AG04449 (cell line): ENCODE measurements at places on chromosomes 6 and 20.

DNA sequence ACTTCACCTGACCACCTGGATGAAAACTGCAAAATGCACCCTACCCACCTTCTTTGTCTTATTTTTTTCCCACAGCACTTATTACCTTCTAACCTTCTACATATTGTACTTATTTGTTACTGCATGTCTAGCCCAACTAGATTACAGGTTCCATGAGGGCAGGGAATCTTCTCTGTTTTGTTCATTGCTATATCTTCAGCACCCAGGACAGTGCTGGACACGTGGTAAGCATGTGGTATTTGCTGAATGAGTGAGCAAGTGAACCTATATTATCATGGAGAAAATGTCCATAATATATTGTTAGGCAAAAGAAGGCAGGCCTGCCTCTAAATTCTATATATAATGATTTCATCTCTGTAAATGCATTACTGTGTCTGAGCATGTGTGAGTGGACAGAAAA is 107.0 kb downstream of the TRERF1 start:
- DNase-seq, result no peak

GRCh38 chr6:11224252-11224965 is 8.1 kb downstream of the NEDD9 start:
- no peak for DNase-seq

GRCh38 chr20:1094751-1095150 is 23.7 kb upstream of the PSMF1 start:
- no peak for DNase-seq

DNA sequence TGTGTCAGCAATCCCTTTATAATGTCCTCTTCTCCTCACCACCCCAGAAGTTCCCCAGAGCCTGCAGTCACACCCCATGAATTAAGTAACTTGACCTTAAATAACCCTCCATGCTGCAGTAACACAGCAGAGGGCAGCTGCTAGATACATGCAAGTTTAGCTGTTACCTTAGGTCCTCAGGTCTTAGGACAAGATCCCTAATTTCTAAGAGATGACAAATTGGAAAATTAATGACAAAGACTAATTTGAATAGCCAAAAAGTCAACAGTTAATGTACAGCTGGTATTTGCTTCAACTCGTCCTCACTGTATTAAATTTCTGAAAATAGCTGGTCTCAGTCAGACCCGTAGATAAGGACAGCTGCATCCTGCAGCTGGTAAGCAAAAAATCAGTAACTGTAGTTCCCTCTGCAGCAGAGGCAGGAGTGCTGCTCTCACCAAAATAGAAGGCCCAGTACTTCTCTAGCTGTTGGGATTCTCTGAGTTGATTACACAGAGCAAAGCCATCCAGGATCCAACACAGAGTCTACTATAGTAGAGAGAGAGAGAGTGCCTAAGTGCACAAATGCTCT is 62.4 kb downstream of the TNFRSF21 start:
- no peak for DNase-seq

DNA sequence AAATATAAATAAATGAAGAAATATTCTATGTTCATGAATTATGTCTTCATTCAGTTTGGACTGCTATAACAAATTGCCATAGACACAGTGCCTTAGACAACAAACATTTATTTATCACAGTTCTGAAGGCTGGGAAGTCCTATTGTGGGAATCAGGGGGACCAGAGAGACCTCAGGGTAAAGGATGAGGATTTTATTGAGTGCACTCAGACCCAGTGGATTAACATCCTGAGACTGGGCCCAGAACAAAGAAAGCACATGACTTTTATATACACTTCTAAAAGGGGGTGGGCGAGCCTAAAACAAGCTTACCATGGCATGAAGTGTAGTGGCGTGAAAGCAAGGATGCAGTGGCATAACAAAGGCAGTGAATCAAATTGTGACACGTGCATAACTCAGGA is 26.9 kb upstream of the CBLN4 start:
- DNase-seq, result no peak

- no peak for DNase-seq
Measured at GRCh38 chr20:62590309-62591121, 51.8 kb upstream of the SLCO4A1 start.

DNA sequence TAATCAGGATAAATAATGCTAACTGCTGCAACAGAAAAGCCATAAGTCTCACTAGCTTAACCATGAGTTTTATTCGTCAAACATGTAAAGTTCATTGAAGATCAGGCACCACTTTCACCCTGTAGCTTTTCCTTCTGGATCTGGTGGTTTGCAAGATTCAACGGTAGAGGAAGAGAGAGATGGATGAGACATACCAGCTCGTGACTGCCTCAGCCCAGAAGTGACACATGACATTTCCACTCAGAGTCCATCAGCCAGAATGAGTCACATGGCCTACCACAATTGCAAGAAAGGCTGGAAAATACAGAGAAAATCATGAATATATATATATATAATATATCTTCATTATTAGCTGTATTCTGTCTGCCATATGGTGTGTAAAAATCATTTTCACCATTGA is 29.0 kb downstream of the SPTLC3 start:
- DNase-seq, result no peak

- DNase-seq, result no peak
Measured at GRCh38 chr6:37218511-37218910, 39.1 kb upstream of the TBC1D22B start.

DNA sequence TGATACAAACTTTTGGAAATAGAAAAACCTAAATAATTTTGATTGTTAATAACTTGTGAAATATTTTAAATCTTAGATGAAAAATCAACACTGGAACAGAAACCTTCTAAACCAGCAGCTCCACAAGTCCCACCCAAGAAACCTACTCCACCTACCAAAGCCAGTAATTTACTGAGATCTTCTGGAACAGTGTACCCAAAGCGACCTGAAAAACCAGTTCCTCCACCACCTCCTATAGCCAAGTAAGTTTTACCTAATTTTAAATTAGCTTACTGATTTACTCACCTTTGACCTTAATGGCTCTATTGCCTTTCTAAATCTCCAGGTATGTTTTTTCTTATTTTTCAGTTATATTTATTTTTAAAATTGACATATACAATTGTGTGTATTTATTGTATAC is 102.6 kb upstream of the ADGRF4 start:
- no peak for DNase-seq

GRCh38 chr6:54020334-54020733 is 90.9 kb upstream of the MLIP start:
- DNase-seq, result no peak

- DNase-seq, result no peak
Measured at GRCh38 chr6:63307581-63308246, 12.1 kb downstream of the LGSN start.

DNA sequence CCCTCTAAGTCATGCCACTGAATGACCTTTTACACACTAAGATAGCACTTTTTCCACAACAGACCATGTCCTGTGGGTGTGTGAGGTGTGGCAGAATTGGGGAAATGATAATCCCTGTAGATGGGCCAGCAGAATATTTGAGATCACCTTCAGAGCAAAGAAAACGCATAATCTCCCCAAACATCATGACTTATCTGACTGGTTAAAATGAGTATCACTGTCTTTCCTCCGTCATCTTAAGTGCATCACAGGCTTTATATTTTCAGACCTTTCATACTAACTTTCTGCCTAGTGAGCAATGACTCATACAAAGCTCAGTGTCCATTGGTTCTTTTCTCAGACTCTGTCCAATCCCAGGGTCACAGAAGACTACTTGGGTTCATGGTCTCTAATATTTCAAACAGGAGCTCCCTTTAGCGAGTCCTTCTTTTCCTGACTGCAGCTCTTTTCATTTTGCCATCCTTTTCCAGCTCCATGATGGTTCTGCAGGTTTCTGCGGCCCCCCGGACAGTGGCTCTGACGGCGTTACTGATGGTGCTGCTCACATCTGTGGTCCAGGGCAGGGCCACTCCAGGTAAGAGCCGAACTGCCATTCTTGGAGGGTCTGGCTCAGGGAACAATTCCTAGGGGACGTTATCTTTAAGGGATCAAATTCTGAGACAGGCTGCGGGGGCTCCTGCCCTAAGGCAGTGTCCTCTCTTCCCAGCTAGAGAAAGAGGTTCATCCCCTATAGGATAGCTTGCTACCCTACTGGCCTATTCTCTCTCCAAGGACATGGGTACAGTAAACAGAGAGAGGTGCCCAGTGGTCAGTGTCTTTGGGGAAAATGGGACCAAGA is at the start of gene HLA-DPB1:
Gene HLA-DPB1, plus strand, starts transcription at position 423 of the 838 bp plus-strand sequence. Its CDS starts 52 bp downstream, at position 475.
- no peak for DNase-seq

DNA sequence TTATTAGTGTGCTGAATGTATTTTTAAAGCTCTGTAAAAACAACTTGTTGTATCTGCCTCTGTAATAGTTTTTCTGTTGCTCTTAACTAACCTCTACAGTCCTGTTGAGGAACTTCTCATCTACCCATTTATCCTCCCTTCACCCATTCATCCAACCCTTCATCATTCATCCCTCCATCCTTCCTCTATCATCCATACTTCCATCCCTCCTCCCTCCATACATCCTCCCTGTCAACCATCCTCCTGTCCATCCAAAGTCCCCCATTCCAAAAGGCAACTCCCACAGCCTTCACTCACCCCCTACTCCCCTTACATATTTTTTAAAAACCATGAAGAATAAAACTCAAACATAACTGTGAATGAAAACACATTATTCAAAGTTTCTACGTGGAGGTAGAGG is 40.7 kb upstream of the SPDEF start:
- DNase-seq, result no peak

DNA sequence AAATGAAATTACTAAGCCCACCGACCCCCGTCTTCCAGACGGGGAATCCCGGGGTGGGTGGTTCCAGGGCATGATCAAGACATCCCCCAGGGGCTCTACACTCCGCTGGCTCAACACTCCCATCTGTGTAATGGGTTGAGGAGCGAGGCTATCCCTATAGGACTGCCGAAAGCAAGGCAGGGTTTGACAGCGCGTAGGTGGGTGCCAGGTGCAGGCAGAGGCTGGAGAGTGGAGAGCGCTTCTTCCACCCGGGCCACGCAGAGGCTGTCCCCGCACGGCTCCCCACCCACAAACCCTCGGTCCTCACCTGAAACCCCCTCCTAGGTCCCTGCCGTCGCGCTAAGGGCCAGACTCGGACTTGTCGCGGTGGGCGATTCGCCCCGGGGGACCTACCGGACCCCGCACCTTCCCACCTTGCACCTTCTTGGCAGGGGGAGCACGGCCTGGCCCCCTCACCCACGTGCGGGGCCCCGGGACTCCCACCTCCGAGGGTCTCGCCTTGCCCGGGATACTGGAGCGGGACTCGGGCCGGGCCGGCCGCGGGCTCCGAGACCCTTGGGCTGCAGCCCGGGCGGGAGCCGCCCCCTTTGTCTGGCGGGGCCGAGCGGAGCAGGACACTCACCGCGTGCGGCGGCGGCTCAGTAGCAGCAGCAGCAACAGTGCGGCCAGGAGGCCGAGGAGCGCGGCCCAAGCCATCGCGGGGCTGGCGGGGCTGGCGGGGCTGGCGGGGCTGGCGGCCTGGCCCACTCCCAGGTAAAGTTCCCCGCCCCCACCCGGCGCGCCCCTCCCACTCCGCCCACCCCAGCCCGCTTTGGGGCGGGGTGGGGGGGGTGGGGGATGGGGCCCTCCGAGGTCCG is at the start of gene PTGIS:
Gene PTGIS, minus strand, starts transcription at position 717 of the 857 bp plus-strand sequence. Its CDS starts 21 bp downstream, at position 696.
- no peak for DNase-seq

DNA sequence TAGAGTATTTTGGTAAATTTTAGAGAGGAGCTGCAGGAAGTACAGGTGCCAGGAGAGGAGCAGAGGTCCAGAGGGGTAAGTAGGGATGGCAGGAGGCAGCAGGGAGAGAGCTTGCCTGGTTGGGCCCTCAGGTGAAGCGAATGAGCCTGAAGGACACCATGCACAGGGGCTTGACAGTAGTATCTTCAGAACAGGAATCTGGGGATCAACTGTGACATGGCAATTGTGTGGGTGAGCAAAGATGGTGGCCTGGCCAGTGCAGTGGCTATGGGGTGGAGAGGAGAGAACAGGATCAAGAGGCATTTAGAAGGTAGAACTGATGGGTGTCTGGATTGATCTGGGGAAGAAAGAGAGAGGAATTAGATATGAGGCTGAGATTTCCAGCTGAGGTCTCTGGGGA is 68.7 kb upstream of the RNF24 start:
- no peak for DNase-seq

DNA sequence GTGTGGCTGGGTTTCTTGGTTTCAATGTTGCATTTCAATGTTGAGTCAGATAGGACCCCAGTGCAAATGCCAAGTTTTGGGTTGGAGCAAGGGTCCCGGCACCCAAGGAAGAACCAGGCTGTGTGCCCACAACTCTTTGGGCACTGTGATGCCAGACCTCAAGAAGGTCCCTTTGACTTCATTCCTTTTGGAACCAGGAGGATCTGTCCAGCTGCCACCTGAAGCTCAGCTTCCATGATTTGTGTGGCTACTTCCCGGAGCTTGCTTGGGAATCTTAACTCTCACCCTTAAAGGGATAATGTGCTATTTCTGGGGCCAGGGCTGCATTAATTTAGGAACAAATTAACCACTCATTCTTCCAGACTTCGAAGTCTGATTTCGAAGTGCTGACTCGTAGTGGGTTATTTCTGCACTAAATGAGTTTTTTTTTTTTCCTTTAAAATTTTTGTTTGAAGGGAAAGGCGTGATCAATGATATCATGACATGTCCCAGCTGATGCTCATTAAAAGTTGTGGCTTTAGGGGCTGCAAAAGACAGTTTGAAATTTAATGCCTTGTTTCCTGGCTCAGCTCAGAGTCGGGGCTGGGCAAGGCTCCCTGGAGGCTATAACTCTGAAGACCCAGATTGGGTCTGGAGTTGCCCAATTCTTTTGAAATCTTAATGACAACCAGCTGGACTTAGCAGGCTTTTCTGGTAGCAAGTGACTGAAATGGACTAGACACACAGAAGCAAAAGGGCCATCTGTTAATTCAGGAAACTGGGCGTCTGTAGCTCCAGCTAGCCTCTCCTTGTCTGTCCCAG is 24.0 kb upstream of the PHACTR3 start:
- no peak for DNase-seq

GRCh38 chr6:47237196-47237595 is 72.5 kb downstream of the TNFRSF21 start:
- no peak for DNase-seq

DNA sequence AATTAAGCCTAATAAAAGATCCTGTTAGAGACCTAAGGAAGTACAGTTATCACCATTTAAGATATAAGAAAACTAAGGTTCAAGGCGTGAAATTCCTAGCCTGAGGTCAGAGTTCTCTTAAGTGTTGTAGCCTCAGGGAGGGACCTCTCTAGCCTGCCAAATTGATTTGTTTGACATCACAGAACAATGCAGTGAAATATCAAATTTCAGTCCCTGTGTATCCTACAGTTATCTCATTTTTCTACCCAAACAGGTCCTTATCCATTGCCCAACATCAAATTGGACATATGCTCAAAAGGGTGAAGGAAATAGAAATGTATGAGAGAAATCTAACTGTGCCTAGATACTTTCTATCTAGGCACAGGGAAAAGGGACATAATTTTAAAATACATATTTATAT is 63.0 kb downstream of the NCOA7 start:
- DNase-seq, result no peak

DNA sequence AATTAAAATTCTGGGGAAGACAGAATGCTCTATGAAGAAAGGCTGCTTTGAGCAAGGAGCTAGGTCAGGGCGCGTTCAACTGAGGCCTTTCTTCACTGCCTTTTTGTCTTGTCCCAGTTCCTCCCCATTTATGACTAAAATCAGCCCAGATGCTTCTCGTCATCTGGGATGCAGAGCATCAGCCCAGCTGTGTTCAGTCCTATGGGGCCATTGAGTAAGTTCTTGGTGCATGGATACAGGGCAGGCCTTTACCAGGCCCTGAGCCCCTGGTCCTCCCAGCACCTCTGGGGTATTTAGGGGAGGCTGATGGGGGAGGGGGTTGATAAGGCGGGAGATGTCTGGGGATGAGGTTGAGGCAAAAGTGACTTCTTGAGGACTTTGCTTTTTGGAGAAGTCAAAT is 55.7 kb downstream of the PTPN1 start:
- DNase-seq, result no peak
